ENCODE measurements at places on chromosomes 2 and 18.

- no peak for DNase-seq
Observed at GRCh38 chr2:108575132-108575966, 41.1 kb downstream of the LIMS1 start.

DNA sequence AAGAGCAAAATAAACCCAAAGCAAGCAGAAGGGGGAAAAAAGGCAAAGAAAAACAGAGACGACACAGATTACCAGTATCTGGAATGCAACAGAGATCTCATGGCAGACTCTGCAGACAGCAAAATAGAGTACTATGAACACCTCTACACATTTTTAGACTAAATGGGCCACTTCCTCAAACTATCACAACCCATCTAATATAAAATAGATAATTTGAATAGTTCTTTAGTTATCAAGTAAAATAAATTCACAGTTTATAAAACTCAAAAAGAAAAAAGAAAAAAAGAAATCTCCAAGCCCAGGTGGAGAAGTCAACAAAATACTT, 16.6 kb downstream of the SESTD1 start:
- no peak for DNase-seq

GRCh38 chr2:165648801-165649200, 145.2 kb downstream of the GALNT3 start:
- DNase-seq: no peak

- peak; percentile 20 for DNase-seq
Observed at GRCh38 chr2:219109471-219109870, 48.8 kb upstream of the IHH start.

- DNase-seq: no peak
Observed at GRCh38 chr2:48306409-48307284, 223.3 kb upstream of the STON1 start.

DNA sequence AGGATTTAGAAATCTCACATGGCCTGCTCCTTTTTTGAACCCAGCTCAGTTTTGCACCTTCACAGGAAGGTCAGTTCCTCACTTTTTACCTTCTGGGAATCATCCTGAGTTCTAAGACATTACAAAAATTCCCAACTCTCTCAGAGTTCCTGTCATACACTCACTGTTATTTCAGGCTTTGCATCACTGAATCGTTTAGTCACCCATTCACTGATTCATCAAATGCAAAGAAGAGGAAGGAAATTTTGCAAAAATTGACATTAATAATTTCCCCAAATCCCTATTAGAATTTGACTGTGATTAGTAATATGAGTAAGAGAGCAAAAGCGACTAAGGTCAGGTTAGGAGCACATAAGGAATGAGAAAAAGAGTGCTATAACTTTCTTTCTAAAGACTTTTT, 197.5 kb downstream of the PDE1A start:
- DNase-seq: no peak

GRCh38 chr18:29147944-29148343, 971.0 kb upstream of the CDH2 start:
- DNase-seq: no peak

GRCh38 chr2:38887347-38887746, 2.3 kb upstream of the ARHGEF33 start:
- no peak for DNase-seq

GRCh38 chr2:157053876-157054275, 203.6 kb upstream of the GALNT5 start:
- no peak for DNase-seq

GRCh38 chr2:118127250-118127649, 39.0 kb downstream of the INSIG2 start:
- DNase-seq: no peak

DNA sequence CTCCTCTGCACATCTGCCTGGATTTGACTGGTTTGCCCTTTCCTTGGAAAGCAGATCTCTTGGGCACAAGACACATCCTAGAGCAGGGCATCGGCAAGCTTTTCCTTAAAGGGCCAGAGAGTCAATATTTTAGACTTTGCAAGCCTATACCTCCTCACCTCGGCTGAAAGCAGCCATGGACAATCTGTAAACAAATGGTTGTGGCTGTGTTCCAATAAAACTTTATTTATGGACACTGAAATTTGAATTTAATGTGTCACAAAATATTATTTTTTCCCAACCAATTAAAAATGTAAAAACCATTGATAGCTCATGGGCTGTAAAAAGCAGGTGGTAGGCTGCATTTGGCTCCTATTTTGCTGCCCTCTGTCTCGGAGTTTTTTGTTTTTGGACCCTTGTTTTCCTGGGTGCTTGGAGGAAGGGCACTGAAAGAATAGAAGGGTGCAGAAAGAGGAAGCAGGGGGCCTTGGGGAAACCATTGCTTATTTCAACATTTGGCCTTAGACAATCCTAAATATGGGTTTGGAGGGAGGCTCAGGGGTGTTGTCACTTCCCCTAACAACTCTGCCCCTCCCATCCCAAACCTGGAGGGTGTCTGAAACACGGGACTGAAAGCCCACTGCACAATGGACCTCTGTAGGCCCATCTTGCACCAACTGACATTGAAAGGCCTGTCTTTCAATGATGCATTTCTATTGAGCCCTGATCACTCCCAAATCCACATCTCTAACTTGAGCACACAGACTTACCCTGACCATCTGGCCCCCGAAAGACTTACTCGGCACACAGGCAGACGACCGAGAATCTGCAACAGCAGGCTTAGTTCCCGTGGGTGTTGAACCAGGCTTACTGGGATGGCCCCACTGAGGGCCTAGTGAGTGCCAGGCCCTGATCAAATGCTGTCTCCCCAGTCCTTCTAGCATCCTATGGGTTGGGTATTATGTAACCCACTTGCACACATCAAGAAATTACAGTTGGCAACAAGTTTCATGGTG, 7.1 kb upstream of the ZFP36L2 start:
- DNase-seq: no peak

- no peak for DNase-seq
Observed at GRCh38 chr2:183866666-183867065, 731.7 kb upstream of the ZNF804A start.
